Stimulated activated CD8-positive, alpha-beta memory T cell treated with anti-CD3 and anti-CD28 coated beads, Interleukin-4, amount 100 ng/mL, for 4 hours (primary cell): ENCODE measurements at places on chromosomes 2 and 18.

DNA sequence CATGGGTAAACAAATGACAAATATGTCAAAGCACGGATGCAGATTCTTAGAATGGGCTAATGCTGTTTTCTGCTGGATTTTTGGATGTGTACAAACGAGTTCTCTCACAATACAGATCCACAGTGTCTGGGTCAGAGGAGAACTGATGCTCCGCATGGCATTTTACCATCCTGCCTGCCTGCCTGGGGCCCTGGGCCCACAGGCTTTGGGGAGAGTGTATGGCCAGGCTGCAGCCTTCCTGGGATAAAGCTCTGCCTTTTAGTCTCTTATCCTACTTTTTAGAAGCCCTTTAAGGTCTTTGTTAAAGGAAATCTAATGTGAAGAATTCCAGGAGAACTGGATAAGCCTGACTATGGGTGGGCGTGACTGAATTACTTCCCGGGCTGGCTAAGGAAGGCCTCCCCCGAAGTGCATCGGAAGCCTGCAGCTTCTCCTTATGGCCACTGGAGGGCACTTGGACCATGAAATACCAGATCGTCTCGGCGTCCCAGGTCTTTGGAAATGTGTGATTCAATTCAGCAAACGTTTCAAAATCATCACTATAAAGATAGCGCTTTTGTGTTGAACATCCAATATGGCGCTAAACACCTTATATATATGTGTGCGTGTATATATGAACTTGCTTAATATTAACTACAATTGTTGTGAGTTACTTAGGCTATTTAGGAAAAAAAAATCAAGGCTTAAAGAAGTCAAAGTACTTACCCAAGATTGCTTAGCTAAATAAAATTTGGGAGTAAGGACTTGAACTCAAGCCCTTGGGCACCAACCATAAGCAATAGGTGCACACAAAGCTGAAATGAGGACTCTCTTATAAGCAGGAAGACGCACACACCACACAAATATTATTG is 15.2 kb upstream of the DNPEP start:
- DNase-seq: peak; percentile 34

GRCh38 chr18:60050821-60051220 is 151.0 kb downstream of the PMAIP1 start:
- no peak for DNase-seq

DNA sequence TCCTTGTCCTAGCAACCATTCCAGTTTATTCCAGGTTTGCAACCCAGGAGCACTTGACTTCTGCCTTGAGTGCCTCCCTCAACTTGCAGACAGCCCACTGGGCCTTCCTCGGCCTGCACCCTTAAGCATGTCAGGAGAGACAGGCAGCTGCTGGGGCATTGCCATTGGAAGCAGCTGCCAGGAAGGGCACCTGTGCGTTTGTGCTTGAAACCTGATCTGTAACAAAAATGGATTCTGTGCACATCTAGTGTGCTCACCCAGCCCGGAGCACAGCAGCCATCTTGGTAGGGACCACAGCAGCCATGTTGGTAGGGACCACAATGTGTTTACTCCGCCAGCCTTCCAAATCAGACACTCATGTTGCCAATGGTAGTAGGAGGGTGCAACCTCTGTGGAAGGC is 44.3 kb upstream of the GLI2 start:
- DNase-seq: no peak

DNA sequence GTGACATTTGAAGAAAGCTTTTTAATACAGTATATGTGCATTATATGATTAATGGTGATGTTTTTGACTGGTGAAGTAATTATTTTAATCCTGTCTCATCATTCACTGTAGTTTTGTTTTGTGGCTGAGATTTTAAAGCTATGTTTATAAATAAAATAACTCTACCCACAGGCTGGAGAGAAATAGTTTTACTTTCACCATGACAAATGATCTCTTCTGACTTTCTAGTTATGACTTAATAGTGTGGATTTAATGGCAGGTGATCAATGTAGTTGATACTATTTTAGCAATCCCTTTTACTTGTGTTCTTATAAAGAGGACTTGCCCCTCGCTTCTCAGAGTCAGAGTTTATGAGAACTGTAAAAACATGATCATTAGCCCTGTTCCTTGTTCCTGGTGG is 289.5 kb upstream of the SIX3 start:
- DNase-seq: no peak

GRCh38 chr2:230714136-230714480 is 1.5 kb downstream of the CAB39 start:
- no peak for DNase-seq

GRCh38 chr18:22191923-22192322 is 22.5 kb downstream of the GATA6 start:
- no peak for DNase-seq

DNA sequence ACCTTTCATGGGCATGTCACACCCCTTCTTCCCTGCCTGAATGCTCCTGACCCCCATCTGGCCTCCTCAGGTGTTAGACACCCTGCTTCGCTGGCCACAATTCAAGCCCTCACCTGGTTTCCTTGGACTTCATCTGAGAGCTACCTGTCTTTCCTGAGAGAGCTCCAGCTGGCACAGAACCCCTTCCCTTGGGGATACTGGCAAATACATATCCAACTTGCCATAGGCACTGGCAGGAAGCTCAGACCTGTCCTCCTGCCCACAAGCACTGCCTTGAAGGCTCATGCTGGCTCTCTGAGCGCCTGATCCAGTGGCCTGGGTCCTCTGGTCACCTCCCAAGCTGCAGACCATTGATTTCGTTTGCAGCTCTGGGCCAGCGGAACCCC is 74.1 kb upstream of the MAP4K3 start:
- DNase-seq: no peak

DNA sequence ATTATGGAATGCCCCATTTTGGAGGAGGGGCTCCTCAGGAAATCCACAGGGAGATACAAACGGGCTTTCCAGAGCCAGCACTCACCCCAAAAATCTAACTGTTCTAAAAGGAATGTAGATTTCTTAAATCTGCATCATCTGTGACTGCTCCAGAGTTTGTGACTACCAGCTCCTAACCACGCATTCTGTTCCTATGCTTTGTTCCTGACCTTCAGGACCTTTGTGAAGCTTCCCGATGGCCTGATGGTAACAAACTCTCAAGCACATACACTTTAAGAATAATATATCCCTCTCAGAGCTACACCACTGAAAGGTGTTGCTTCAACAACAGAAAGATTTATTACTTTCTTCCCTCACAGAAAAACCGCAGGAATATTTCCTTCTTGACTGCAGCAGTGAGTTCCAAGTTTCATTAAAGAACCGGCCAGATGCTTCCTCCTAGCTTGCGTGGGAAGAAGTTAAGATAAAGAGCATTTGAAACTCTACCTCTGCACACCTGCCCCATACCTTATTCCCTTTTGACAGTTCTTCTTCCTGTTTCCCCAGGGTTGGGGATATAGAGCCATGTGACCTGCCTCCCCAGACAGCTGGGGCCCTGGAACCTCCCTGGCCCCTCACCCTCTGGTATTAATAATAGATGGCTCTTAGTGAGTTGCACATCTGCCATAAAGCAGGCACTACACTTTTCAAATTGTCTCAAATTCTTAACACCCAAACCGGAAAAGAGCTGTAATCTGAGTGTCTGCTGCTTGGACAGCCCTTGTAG is 40.2 kb upstream of the EML4 start:
- no peak for DNase-seq

DNA sequence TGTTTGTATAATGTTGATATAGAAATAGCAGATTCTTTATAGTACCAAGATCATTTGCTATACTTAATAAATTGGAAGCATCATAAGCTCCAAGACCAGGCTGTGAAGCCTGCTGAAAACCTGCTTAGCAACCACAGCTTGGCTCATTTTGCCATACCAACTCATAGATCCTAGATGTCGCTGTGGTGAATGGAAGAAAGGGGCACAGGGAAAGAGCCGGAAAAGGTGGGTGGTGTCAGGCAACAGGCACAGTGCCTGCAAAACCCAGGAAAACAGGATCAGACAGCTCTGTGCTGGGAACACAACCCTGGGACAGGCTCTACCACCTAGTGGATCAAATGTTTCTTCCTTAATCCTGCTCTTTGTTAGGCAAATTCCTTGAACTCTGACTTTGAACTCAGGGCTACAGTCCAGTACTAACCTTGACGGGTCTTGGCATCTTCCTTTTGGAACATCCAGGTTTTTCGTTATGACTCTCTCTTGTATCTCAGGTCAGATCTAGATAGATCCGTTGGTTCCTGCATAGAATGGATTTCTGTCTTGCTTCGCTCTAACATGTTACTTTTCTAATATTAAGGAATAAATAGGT is 31.6 kb downstream of the TWSG1 start:
- DNase-seq: no peak

- no peak for DNase-seq
These were observed 1.4 kb downstream of the WNT6 start for GRCh38 chr2:218860950-218861381.

DNA sequence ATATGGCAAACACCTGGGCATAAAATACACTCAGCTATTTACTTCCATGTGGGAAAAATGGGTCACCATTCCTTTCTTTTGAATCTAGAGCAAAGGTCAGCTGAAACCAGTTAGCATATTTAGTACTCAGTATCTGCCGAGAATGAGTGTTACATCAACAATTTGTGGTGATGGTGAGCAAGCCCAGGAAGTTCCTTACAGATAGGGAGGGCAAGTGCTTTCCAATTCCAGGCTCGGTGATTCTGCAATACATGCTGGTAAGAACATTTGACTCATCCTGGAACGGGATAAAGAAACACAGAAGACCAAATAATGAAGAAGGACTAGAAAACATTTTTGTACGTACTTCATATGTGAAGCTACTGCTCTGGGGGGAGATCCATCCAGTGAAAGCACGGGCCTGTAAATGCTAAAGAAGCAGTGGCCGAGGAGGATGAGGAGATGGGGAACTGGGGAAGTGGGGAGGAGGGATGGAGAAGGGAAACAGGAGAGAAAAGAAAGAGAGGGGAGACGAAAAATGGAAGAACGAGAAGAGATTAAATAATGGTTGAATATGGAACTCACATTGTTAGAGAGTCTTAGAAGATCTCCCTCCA is 251.9 kb downstream of the TTC32 start:
- DNase-seq: no peak

DNA sequence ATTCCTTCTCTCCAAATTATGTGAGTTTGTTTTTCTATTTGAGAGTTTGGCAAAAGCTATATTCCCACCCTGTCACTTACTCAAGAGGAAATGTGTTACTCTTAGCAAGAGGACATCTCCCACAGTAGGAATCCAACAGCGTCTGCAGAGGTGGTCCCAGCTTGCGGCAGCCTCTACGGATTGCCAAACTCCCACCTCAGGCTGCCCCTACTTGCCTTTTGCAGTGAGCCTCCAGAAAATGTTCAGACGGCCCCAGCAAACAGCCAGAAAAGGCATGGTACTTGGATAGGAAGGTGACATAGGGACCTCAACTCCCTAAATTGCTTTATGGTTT is 158.4 kb downstream of the SUCLG1 start:
- DNase-seq: no peak

- DNase-seq: no peak
These were observed 1569.5 kb upstream of the NXPH2 start for GRCh38 chr2:140349695-140350094.

GRCh38 chr2:15748736-15749323 is 157.2 kb downstream of the DDX1 start:
- no peak for DNase-seq

DNA sequence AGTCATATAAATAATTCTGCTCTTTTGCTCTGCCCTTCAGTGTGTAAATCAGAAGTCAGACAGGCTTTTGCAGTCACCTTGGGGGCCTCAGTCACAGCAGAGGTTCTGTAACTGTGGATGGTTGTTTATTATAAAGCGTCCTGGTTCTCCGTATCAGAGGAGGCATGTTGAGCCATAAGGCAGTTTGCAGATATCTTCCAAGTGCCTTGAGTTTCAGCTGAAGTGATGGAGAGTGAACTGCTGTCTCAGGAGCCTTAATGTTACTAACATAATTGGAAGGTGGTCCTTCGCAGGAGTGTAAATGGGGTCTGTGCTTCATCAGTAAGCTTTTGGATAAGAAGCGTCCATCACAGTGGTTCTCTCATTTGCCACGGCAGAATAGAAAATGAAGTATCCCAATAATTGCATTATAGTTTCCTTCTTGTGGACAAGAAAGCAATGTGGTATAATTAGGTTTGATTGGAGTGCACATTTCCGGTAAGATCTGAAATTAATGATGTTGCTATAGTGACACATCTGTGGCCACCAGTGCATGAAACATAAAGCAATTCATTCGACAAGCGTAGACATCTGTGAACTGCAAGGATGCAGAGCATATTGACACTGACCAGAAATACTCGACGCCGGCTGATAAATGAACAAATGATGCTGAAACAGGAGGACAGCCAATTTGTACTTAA is 112.5 kb upstream of the NFATC1 start:
- no peak for DNase-seq

GRCh38 chr2:239371726-239372686 is 28.8 kb downstream of the HDAC4 start:
- DNase-seq: no peak

DNA sequence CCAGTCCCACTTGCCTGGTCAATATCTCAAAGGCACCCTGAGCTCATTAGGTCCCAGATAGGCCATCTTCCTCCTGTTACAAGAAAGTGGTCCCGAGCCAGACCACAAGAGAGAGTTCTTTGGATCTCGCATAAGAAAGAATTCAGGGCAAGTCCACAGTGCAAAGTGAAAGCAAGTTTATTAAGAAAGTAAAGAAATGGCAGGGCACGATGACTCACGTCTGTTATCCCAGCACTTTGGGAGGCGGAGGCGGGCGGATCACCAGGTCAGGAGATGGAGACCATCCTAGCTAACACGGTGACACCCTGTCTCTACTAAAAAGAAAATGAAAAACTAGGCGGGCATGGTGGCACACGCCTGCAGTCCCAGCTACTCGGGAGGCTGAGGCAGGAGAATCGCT is 10.8 kb upstream of the SMAD7 start:
- DNase-seq: no peak

DNA sequence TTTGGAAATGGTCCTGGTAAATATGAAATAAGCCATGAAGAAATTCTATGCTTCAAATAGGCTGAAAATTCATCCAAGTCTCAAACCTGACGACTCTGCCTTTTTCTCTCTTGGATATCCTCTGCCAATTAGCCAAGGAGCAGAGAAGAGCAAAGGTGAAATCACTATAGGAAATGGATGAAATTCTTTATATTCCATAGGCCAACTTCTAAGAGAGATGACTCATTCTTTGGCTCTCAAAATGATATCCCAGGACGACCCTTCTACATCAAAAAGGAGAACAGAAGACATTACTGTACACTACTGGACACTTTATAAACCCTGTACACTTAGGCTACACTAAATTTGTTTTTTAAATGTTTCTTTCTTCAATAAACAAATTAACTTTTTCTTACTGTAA is 22.7 kb downstream of the PDE1A start:
- DNase-seq: no peak

GRCh38 chr18:48068916-48069445 is 138.5 kb upstream of the SMAD2 start:
- no peak for DNase-seq

DNA sequence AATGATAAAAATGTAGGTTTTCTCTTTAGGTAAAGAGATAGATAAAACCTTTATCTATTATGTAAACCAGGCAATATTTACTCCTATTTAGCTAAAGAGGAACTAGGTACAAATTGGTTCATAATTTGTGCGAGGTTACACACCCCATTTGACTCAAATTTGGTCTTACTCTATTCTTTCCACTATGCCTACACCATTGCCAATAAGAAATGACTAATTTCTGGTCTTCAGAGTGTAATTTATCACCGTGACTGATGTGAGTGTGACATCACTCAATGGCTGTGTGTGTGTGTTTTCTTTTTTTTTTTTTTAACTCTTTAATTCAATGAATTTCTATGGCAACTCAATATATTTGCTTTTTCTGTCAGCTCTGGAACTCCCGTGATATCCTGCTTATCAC is 955.8 kb downstream of the TDRD15 start:
- DNase-seq: no peak

GRCh38 chr2:22596306-22596705 is 788.7 kb upstream of the KLHL29 start:
- no peak for DNase-seq

GRCh38 chr2:185137700-185138099 is 539.4 kb downstream of the ZNF804A start:
- DNase-seq: no peak
